ENCODE measurements at places on chromosomes 7 and 10. TPM values are rescaled to one million over a fixed set of nuclear protein-coding genes. Genes with fewer than 3 reads are reported as not detected.

Gene LRRC18
- not detected for total RNA-seq

Gene OR6B1
- not detected for total RNA-seq

Gene ZNHIT1
- total RNA-seq, result 51.4 TPM

Gene PCDH15
- total RNA-seq, result 10.5 TPM

Gene PRKCQ
- 3.3 TPM for total RNA-seq

Gene CPA1
- not detected for total RNA-seq

Gene CYP2W1
- not detected for total RNA-seq

All from dorsolateral prefrontal cortex (tissue), 122 donors.